ENCODE measurements at places on chromosomes 12 and 14.
A peak's percentile ranks its signal among the peaks of the same experiment; 100 is the strongest.

- DNase-seq, result peak; percentile 63
Measured at GRCh38 chr14:96626121-96626768, 124.1 kb downstream of the PAPOLA start.

DNA sequence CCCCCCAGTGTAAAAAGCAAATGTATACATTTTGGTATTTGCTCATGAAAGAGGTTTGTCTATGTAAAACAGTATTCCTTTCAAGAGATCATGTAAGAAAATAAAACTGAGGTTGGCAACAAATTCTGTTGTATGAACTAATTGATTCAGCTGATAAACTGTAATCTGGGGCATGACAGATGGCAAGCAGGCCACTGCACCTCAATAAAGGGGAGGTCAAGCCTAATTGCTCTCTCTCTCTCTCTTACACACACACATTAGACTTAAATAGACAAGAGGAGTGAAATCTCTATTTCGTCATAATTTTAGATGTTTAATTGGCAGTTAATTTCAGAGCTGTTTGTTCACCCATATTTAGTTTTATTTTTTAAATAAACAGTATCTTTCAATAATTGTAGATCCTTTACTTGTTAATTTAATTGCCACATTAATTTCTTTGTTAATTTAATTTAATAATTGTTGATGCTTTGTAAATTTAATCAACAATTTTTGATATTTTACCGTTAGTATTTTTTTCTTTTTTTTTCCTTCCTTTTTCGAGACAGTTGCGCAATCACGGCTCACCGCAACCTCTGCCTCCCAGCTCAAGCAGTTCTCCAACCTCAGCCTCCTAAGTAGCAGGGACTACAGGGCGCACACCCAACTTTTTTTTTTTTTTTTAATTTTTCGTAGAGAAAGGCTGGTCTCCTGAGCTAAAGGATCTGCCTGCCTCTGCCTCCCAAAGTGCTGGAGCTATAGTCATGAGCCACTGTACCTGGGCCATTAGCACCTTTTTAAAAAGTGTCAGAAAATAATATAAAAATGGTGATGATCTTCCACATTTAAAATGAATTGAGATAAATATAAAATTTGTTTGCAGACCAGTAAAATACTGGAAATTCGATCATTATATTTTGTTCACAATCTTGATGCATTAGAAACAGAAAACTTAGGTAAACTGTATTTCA lies 577.7 kb downstream of the SLC16A7 start:
- no peak for DNase-seq

- no peak for DNase-seq
Measured at GRCh38 chr14:62453226-62453625, 592.0 kb downstream of the KCNH5 start.

GRCh38 chr14:49512147-49512551 lies 74.0 kb downstream of the RPS29 start:
- no peak for DNase-seq

- DNase-seq, result no peak
Measured at GRCh38 chr14:101966742-101967141, 2.4 kb downstream of the DYNC1H1 start.

DNA sequence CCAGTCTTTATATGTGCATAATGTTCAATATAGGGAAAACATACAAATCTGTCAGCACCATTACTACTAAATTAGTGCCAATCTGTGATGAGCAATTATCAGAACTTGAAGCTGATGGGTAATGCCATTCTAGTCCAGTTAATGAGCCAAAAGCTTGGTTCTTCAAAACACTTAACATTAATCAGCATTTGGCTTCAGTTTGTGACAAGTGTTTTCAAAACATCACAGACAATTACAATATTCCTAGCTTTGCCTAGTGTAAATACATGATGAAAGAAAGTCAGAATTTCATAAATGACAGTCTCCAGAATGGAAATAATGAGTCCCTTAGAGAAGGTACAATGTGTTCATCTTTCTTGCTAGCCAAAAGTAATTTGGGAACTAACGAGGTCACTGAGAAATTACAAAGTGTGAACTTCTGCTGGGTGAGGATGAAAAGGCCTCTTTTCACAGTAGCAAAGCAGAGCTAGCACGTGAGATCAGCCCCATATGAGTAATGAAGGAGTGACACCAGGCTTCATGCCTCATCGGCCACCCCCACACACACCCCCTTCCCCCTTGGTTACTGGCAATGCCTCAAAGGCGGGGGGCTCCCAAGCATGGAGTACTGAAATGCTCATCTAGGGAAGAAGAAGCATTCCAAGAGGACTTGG lies 180.6 kb upstream of the EEA1 start:
- DNase-seq, result no peak

DNA sequence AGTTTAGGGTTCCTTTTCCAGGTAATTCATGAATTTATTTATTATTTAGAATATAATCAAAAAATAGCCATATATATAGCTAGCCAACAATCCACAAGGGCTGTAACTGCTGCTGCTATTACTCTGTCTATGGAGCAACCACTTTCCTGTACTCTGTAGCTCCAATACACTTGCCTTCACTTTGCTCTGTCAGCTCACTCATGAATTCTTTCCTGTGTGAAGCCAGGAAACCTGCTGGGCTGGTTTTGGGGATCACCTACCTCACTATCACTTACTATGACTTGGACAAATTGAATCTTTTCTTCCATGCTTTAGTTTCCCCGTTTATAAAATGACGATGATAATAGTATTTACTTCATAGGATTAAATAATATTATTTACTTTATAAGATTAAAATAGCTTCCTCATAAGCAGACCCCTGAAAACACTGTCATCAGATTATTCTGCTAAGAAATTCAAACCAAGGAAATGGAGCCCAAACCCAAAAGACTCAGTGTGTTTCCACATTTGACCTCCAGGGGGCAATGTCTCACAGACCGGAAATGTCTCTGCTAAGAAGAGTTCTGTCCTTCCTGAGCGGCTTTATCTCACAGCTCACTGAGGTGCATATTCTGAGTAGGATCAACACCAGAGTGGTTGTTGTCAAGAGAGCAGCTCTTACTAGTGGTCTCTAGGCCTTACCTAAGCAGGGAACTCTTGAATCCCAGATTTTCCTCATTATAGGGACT lies 457.1 kb downstream of the DAD1 start:
- DNase-seq, result no peak

GRCh38 chr14:39229601-39230110 lies 4.1 kb upstream of the MIA2 start:
- no peak for DNase-seq

- DNase-seq, result peak; percentile 81
Measured at GRCh38 chr12:51323966-51324895, at the start of gene BIN2. BIN2 (minus strand) TSS chr12:51324174; CDS start chr12:51324102, 72 bp downstream.

GRCh38 chr12:26845057-26845666 lies 12.2 kb upstream of the ITPR2 start:
- DNase-seq, result no peak

- no peak for DNase-seq
Measured at GRCh38 chr12:38601949-38602348, 285.4 kb downstream of the ALG10B start.

GRCh38 chr12:132761921-132762583 lies 420 bp upstream of the ANKLE2 start:
- peak; percentile 88 for DNase-seq
